Uterus (tissue), 4 donors: ENCODE measurements at places on chromosomes 5 and 9. TPM values are rescaled to one million over a fixed set of nuclear protein-coding genes. Genes with fewer than 3 reads are reported as not detected.

GRCh38 chr9:133119103-133119845, 1.8 kb downstream of the RALGDS start:
- DNase-seq = peak; percentile 45

GRCh38 chr9:37061768-37062167, 27.7 kb upstream of the PAX5 start:
- no peak for DNase-seq

DNA sequence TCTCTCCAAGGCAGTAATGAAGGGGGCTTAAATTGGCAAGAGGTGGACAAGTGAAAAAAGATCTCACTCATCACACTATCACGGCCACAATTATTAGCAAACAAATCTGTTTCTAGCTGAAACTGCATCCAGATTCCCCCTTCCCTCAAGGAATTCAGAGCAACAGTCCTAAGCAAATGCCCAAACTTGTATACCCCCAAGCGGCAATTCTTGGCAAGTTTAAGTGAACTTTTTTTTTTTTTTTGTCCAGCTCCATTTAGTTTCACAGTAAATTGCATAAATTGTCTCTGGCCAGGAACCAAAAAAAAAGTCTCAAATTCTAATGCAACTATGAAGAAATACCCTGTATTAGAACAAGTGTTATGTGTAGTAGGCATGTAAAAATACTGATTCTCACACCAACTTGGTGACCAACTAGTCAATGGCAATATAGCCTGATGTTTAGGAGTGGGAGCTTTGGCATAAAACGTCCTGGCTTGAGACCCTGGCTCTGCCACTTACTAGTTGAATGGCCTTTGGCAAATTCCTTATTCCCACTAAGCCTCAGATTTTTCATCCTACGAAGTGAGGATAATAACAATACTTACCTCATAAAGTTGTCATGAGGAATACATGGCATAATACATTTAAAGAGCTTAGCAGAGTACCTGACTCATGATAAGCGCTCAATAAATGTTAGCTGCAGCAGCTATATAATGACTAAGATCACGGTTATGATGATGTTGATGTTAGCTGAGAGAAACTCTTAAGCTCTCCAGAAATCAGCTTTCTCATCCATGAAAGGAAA, 193.2 kb downstream of the ADAMTSL1 start:
- no peak for DNase-seq

- no peak for DNase-seq
Observed at GRCh38 chr5:177434437-177434836, 8.0 kb downstream of the GRK6 start.

- DNase-seq = no peak
Observed at GRCh38 chr5:72760259-72760658, 56.2 kb upstream of the TNPO1 start.

DNA sequence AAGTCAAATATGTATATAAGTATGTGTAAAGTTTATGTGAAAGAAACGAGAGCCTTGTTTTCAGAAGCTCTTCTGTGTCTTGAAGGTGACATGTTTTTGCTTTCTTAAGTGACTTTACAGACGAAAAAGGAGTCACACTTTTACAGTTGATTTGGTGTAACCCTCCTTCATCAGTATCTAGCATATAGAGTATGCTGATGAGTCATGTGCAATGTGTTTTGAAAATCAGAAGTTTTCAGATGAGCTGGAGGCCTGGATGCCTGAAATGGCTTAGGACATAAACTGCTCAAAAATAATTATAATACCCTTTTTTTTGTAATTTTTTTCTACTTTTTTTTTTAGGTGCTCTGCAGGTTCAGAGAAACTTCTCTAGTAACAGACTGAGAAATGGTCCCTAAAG, 209.5 kb downstream of the CD180 start:
- no peak for DNase-seq

DNA sequence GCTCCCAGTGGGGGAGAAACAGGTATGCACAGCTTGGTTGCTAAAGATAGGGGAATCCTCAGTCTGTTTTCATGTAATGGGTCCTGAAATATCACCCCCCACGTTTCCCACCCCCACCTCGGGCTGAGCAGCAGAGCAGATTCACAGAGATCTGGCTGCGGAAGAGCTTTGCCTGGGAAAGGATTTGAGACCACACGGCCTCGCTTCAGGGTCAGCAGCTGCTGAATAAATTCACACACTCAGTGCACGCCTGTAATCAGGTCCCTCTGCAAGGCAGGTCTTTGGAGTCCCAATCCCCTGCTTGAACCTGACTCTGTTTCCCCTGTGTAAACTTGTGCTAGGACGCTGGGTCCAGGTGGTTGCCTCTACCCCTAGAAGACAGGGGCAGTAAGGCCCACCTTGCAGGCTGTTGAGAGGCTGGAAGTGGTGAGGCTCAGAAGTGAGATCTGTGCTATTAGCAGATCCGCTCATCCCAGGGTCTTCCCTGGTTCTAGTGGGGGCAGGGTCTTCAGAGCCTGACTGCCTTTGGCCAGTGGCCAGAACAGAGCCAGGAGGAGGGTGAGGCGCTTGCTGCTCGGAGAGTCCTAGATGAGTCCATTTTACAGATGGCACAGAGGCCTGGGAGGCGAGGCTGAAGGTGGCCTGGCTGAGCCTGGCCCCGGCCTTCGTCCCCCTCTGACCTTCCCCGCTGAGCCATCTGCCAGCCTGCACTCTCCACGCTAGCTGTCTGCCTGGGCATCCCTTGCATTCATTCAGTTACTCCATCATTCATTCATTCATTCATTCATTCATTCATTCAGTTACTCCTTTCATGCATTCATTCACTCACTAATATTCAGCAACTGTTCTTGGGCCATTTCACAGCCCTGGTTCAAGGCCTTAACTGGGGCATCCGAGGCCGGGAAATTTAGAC, 16.7 kb upstream of the NEURL1B start:
- DNase-seq = peak; percentile 11

DNA sequence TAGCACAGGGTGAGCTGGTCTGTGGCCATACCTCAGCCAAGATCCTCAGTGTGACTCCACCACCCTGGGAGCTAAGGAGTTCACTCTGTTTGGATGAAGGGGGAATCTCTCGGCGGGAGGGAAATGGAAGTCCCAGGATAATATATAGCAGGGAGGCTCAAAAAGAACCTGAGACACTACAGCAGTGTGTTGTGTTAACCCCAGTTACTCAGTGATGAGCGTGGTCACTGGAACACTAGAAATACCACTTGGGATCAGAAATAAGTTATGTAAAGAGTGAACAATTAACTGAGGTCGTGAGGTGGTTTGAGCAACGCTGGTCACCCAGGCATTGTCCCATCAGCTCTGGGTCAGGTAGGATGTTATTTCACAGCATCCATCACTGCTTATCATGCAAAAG, 59.3 kb upstream of the ADAMTS16 start:
- no peak for DNase-seq

DNA sequence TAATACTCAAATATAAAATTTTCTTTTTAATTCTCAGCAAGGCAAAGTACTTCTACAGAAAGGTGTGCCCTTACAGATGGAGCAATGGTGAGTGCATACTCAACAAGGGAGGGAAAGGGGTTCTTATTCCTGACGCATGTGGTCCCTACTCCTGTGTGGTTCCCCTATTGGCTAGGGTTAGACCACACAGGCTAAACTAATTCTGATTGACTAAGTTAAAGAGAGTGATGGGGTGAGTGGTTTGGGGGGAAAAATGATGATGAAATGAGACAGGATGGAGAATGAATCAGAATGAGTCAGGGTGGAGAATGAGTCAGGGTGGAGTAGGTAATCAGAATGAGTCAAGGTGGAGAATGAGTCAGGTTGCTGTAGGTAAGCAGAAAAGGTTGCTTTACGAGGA, 22.9 kb upstream of the HMGCS1 start:
- DNase-seq = no peak

GRCh38 chr5:111262815-111263214, 38.6 kb downstream of the CAMK4 start:
- no peak for DNase-seq

- no peak for DNase-seq
Observed at GRCh38 chr5:74056107-74056788, 430.3 kb downstream of the ARHGEF28 start.

DNA sequence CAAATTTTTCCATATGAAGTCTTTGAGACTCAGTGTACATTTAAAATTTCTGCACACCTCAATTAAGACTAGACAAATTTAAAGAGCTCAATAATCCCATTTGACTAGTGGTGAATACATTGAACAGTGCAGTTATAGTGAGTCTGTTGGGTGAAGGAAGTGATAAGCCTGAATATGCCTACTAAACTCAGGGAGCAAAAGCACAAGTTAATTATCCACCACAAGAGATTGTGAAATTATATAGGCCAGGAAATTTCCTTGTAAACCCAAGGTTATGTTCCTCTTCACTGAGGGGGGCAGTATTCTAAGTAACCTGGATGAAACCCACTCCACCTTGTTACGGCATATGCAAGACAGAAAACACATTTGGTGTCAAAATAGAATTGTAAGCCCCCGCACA, 612.9 kb upstream of the DAB2 start:
- DNase-seq = no peak

GRCh38 chr5:138932171-138932810, 57.2 kb upstream of the LRRTM2 start:
- DNase-seq = no peak

- DNase-seq = no peak
Observed at GRCh38 chr5:40278881-40279280, 400.8 kb upstream of the PTGER4 start.

DNA sequence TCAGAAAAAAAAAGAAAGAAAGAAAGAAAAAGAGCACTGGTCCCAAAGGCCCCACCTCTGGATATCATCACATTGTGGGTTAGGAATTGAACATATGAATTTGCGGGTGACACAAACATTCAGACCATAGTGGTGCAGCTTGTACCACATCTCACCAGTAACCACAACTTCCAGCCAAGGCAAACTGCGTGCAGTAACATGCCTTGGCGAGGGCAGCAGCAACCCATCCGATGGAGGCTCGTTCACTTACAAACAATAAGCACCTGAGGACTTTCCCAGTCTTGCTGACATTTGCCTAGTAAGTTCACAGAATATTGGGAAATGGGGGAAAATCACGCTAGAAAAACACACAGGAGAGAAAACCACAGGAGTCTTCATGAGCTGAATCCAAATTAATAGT, 508.1 kb downstream of the ZNF608 start:
- DNase-seq = no peak

DNA sequence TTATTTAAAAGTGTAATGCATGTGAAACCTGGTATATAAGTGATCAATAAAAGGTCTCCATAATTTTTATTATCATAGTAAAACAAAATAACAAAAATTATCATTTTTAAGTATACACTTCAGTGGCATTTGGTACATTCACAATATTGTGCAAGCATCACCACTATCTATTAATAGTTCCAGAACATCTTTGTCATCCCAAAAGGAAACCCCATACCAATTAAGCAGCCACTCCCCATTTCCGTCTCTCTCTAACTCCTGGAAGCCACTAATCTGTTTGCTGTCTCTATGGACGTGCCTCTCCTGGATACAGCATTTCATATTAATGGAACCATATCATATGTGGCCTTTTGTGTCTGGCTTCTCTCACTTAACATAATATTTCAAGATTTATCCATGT, 7.6 kb downstream of the OLFML2A start:
- DNase-seq = peak; percentile 8

- DNase-seq = no peak
Observed at GRCh38 chr9:27165670-27166069, 56.6 kb downstream of the TEK start.

DNA sequence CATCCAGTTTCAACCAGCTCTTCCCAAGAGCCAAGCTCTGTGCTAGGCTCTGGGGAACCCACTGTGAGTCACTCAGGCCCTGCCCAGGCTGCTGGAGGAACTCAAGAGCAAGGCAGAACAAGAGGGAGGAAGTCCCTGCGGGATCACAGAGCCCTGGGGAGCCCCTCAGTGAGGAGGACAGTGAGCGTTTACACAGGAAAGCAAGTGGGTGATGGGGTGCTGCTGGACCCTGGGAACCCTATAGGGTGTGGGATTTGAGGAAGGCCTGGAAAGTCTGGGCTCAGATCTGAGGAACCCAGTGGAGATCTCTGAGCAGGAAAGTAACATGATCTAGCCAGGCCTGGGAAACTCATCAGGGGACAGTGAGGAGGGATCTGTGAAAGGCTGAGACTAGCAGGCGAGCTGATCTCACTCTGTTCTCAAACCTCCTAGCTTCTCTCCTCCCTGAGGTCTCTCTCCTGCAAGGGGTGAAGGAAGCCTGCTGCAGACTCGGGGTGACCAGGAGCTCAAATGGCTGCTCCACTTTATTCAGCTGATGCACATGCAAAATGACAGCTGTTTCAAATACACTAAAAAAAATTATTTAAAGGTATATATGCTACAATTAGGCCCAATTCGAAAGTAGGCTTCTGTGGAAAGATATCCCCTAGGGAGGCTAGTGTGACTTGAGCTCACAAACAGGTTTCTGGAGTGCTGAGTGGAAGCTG, 70.0 kb downstream of the SHB start:
- no peak for DNase-seq

The DNM1 gene
- total RNA-seq = 23.1 TPM

The FRMD3 gene
- 1.8 TPM for total RNA-seq

The MACROH2A1 gene
- total RNA-seq = 148 TPM

The CDC37L1 gene
- total RNA-seq = 23.2 TPM

The GARNL3 gene
- total RNA-seq = 79.7 TPM

The ARHGEF39 gene
- 2.4 TPM for total RNA-seq

The TRIP13 gene
- total RNA-seq = 1.2 TPM

The MARVELD2 gene
- total RNA-seq = 0.26 TPM

The IL9 gene
- not detected for total RNA-seq

The FRMPD1 gene
- not detected for total RNA-seq

The RASA1 gene
- 38.5 TPM for total RNA-seq

The GGTA1 gene
- total RNA-seq = 16.3 TPM

The SLC9A3 gene
- total RNA-seq = 3.9 TPM

The TRPM6 gene
- 2.9 TPM for total RNA-seq
